ENCODE measurements at places on chromosomes 12 and 14. TPM values are rescaled to one million over a fixed set of nuclear protein-coding genes. Genes with fewer than 3 reads are reported as not detected.

DNA sequence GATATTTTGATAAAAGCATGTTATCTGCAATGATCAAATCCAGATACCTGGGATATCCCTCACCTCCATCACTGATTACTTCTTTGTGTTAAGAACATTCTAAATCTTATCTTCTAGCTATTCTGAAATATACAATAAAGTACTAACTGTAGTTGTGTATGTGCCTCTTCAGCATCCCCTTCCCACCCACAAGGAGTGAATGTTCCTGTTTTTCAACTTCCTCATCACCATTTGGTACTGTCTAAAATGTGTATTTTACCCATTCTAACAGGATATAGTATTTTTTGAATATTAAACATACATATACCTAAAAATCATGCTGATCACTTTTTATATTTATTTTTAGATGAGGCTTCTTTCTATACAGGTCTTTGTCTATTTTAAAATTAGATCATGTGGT, 1252.6 kb downstream of the TMEM121 start:
- no peak for DNase-seq
- no peaks in the 10 kb centered on the region for H3K27me3 ChIP-seq
- no peak overlapping the region for H3K27ac ChIP-seq
- no peaks in the 10 kb centered on the region for H3K4me1 ChIP-seq
- H3K4me3 ChIP-seq: no peak overlapping the region
- no peaks in the 10 kb centered on the region for H3K36me3 ChIP-seq

GRCh38 chr14:92994942-92995341, 72.0 kb downstream of the CHGA start:
- no peaks in the 10 kb centered on the region for H3K4me1 ChIP-seq
- H3K4me3 ChIP-seq: no peak overlapping the region
- no peaks in the 10 kb centered on the region for H3K27me3 ChIP-seq
- no peak overlapping the region for H3K27ac ChIP-seq
- no peak for DNase-seq

GRCh38 chr12:127145929-127146789, 1120.8 kb upstream of the TMEM132C start:
- H3K4me3 ChIP-seq: peak overlapping the region; percentile 74
- H3K27ac ChIP-seq: peak overlapping the region; percentile 68
- no peaks in the 10 kb centered on the region for H3K27me3 ChIP-seq
- no peaks in the 10 kb centered on the region for H3K36me3 ChIP-seq
- no peaks in the 10 kb centered on the region for H3K4me1 ChIP-seq
- DNase-seq: no peak

GRCh38 chr12:9731797-9732196, 1.1 kb downstream of the CLECL1 start:
- DNase-seq: no peak
- H3K27me3 ChIP-seq: no peaks in the 10 kb centered on the region
- no peak overlapping the region for H3K4me3 ChIP-seq
- H3K36me3 ChIP-seq: no peaks in the 10 kb centered on the region
- H3K4me1 ChIP-seq: no peaks in the 10 kb centered on the region

DNA sequence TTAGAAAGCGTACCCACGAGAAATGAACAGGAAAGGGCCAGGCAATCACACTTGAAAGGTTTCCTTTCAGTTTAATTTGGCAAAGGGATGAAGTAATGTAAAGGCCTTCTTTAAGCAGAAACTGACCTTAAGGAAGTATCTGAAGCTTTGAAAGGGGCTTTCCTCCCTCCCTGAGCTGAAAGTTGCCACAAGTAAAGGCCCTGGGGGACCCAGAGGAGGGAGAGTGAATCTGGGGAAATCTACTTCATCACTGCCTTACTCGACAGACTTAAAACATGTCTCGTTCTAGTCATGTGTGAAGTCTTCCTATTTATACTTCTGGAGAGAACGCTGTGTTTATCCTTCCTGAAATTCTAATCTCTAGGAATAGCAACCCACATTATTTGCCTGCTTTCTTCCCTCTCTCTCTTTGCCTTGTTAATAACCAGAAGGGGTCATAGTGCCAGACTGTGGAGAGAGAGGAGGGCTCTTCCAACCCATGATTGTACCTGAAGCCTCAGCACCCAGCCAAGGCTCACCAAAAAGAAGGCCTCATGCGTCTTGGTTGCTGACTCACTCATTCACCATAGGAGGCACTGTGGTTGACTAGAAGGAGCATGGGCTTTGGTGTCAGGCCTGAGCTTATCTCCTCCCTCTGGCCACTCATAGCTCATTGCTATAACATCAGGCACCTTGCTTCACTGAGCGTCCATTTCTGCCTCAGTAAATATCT, 10.2 kb upstream of the GPX2 start:
- no peak overlapping the region for H3K27ac ChIP-seq
- no peak for DNase-seq
- no peaks in the 10 kb centered on the region for H3K36me3 ChIP-seq
- H3K4me3 ChIP-seq: no peak overlapping the region
- no peaks in the 10 kb centered on the region for H3K4me1 ChIP-seq
- no peaks in the 10 kb centered on the region for H3K27me3 ChIP-seq

DNA sequence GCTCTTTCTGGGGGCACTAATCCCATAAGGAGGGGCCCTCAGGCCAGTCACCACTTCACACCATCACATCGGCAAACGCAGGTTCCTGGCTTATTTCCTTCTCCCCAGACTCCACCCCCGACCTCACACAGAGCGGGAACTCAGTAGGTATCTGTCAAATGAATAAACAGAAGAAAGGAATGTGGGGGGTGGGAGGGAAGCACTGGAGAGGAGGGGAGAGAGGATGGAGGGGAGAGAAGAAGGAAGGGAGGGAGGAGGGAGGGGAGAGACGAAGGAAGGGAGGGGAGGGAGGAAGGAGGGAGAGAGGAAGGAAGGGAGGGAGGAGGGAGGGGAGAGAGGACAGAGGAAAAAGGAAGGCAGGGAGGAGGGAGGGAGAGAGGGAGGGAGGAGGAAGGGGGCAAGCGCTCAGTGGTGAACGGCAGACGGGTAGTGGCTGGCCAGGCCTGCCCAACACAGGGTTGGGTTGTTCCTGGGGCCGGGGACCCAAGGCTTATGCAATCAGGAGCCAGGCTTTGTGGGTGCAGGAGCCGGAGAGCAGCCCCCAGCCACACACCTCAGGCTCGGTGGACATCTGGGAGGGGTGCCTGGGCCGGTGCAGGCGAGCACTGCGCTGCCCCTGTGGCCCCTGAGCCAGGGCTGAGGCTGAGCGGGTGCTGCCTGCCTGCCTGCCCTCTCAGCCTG, 52.6 kb upstream of the FBRSL1 start:
- H3K4me1 ChIP-seq: no peaks in the 10 kb centered on the region
- no peak overlapping the region for H3K4me3 ChIP-seq
- H3K36me3 ChIP-seq: no peaks in the 10 kb centered on the region
- no peak overlapping the region for H3K27ac ChIP-seq
- DNase-seq: no peak

DNA sequence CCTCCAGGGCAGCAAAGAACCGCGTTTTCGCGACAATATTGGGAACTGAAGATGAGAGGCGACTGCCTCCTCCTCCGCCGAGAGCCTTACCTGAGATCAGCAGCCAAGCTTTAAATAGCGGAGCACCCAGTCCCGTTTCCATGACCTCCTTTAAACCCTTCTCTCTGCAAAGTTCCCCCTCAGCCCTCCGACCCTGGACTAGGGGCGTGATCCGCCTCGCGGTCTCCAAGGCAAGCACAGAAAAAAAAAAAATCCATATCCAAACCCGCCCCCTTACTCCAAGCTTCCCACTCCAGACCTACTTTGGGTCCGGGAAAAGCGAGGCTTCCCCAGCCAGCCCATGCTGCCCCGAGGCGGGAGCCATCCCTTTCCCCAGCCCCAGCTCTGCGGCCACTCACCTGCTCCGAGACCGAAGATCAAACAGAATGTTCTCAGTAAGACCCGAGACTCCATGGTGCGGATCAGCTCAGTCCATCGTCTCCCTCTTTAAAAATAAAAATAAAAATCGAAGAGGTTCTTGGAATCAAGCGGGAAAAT, 630 bp downstream of the NELL2 start:
- H3K36me3 ChIP-seq: no peaks in the 10 kb centered on the region
- H3K4me1 ChIP-seq: peaks cover 3% of the 10 kb centered on the region
- peaks cover 39% of the 10 kb centered on the region for H3K27me3 ChIP-seq
- H3K4me3 ChIP-seq: peak overlapping the region; percentile 50
- no peak for DNase-seq

GRCh38 chr14:80434574-80435321, 223.4 kb upstream of the DIO2 start:
- H3K27me3 ChIP-seq: no peaks in the 10 kb centered on the region
- H3K36me3 ChIP-seq: no peaks in the 10 kb centered on the region
- H3K4me1 ChIP-seq: no peaks in the 10 kb centered on the region
- no peak overlapping the region for H3K4me3 ChIP-seq
- no peak overlapping the region for H3K27ac ChIP-seq
- DNase-seq: no peak

- no peak overlapping the region for H3K27ac ChIP-seq
- H3K4me1 ChIP-seq: no peaks in the 10 kb centered on the region
- no peak overlapping the region for H3K4me3 ChIP-seq
- H3K36me3 ChIP-seq: no peaks in the 10 kb centered on the region
These were observed 45.0 kb upstream of the OR6J1 start for GRCh38 chr14:22689199-22689598.

DNA sequence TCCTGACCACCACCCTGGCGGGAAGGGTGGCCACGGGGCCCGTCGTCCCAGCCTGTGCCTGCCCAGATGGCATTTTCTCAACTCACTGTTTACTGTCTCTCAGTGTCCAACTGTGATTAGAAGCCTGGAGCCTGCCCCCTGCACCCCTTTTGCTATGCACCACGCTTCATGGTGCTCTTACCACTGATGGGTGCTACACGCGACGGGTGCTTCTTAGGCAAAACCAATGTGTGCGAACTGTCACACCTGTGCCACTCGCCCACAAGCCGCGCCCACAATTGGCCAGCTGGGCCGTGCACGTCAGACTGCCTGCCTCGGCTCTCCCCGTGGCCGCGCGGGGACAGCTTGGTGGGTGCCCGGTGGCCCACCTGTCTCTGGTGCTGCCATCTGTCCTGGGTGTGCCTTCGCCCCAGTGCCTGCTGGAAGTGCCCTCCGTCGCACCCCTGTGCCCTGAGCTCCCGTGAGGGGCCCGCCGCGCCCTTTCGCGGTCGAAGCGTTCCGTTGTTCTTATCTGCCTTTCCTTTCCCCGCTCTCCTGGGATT, 15.1 kb upstream of the AMN start:
- no peaks in the 10 kb centered on the region for H3K27me3 ChIP-seq
- no peaks in the 10 kb centered on the region for H3K36me3 ChIP-seq
- no peak overlapping the region for H3K27ac ChIP-seq
- no peak overlapping the region for H3K4me3 ChIP-seq

GRCh38 chr14:64338616-64339316, 44.6 kb upstream of the ESR2 start:
- H3K4me3 ChIP-seq: peak overlapping the region; percentile 75
- no peaks in the 10 kb centered on the region for H3K27me3 ChIP-seq
- peak overlapping the region; percentile 90 for H3K27ac ChIP-seq
- peaks cover 6% of the 10 kb centered on the region for H3K4me1 ChIP-seq

DNA sequence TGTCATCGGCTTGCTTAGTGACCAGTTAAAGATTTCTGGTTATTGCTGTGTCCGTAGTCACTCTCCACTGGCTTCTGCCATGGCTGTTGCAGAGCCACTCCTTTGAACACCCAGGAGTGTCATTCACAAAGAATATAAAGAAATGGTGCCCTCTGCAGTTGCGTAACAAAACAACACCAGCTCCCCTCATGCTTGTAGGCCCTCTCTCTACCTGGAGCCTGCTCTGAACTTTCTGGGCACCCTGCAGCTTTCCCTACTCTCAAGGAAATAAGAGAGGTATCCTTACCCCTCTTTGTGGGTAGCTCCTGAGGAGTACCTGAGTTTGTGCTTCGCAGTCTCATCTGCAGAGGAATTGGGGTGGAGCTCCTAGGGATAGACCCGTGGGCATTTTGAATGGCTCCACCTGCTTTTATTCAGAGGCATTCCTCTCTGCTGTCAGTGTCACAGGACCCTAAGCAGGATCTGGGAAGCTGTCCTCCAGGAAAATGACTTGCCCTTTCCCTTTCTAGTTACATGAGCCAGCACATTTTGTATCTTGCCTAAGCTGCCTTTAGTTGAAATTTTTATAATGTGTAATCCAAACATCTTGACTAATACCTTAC, 97.2 kb upstream of the TMEM260 start:
- no peaks in the 10 kb centered on the region for H3K36me3 ChIP-seq
- no peak overlapping the region for H3K4me3 ChIP-seq
- H3K4me1 ChIP-seq: no peaks in the 10 kb centered on the region
- H3K27me3 ChIP-seq: no peaks in the 10 kb centered on the region

DNA sequence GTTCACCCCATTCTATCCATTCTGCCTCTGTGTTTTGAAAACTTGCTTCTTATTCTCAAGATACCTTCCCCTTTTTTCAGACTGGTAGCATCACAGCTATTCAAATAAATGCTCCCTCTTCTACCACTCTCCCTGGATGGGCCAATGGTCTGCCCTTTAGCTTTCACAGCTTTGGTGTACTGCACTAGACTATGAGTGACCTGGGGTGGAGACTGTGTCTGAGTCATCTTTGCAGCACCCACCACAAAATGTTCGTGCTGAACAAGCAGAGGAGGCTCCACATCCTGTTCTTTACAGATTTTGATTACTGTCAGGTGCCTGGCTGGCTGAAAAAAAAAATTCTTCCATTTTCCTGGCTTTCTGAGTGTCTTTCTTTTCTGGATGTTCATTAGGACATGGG, 1104.1 kb upstream of the TMEM132C start:
- no peaks in the 10 kb centered on the region for H3K27me3 ChIP-seq
- H3K27ac ChIP-seq: no peak overlapping the region
- no peak overlapping the region for H3K4me3 ChIP-seq
- no peaks in the 10 kb centered on the region for H3K4me1 ChIP-seq
- DNase-seq: no peak

- peak overlapping the region; percentile 97 for H3K27ac ChIP-seq
- H3K27me3 ChIP-seq: no peaks in the 10 kb centered on the region
- H3K36me3 ChIP-seq: no peaks in the 10 kb centered on the region
- H3K4me3 ChIP-seq: no peak overlapping the region
These were observed 44.5 kb downstream of the CORO1C start for GRCh38 chr12:108686780-108687179.

RNASE3 gene
- total RNA-seq: not detected

CABP1 gene
- total RNA-seq: not detected

STON2 gene
- total RNA-seq: 27.5 TPM

KRT79 gene
- not detected for total RNA-seq

SELPLG gene
- 5.2 TPM for total RNA-seq

PDE3A gene
- 7.0 TPM for total RNA-seq

HSP90AA1 gene
- 467 TPM for total RNA-seq

All from breast epithelium (tissue), 4 donors.